Body of pancreas (tissue), 4 donors: ENCODE measurements at places on chromosomes 11 and 22.

DNA sequence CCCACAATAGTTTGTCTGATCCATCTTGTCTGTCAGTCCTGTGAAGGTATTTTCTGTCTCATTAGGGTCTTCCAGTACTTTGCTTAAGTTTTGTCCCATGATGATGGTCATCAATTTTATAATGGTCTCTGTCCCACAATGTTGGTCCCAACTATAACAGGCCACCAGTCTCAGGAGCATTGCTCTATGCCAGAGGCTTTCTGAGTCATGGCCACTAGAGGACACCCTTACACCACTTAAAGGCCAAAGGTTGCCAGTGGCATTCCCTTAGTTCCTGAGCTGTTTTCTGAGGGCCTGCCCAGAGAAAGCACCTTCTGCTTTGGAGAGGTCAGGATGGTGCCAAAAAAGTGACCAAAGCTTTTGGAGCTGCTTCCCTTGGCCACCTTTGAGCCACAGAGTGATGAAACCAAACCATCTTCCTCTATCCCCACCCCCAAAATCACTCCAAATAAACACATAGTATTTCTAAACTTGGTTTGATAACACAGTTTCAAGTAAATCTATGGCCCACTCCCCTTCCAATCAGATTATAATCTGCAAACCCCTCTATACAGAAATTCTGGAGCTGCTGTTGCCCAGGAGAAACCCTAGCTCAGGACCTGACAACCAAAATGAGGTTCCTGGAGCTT is 19.3 kb downstream of the EIF3F start:
- DNase-seq, result peak; percentile 74

DNA sequence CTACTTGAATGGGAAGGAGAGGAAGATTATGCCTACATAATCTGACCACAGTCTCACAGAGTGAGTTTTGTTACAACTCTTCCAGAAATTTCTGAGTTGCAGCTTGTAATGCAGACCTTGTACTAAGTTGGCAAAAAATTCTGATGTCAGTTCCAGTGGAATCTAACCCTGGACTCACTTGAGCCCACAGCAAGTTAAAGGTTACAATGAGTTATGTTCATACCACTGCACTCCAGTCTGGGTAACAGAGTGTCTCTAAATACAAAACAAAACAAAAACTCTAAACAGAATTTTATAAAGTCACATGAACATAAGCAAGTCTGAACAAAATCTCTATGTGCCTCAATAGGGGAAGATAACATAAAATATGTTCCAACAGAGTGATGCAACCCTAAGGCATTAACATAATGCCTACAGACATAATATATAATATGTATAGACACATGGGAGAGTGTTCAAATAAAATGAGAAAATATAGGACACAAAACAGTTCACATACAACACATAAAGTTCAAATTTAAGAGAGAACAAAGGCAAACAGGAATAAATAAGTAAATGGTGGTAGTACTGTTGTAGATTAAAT is 1.1 kb downstream of the GLYAT start:
- no peak for DNase-seq

DNA sequence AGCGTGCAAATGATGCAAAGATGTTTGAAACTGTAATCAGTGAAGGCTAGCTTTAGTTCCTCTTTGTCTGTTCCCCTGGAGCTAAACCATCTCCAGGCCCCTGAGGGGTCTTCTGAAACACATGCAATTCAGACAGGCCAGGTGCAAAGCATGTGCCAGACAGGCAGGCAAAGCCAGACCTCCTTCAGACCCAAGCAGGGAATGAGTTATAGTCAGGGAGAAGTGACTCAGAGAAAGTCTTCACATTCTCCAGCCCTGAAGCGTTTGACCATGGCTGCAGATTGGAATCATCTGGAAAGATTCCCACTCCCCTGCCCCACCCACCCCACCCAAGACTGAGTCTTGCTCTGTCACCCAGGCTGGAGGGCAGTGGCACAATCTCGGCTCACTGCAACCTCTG is 187.0 kb upstream of the ISX start:
- DNase-seq, result no peak

DNA sequence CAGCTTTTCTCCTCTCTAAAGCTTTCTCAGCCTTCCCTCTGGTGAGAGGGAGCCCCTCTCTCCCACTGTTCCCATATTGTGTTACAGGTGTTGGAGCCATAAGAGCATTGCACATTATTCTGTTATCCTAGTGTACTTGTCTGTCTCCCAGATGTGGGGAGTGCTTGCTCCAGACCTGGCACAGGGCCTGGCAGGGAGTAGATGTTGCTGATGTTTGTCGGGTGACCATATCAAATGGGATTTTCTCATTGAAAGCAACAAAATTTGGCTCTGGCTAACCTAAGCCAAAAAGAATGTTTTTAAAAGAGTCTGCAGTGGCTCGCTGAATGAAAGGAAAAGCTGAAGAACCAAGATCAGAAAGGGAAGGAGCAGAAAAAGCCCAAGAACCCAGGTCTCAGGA is 41.1 kb downstream of the CYB5R2 start:
- DNase-seq, result no peak

- no peak for DNase-seq
Measured at GRCh38 chr22:24051568-24051967, 40.5 kb downstream of the CABIN1 start.

GRCh38 chr11:90737444-90738050 is 514.7 kb upstream of the CHORDC1 start:
- no peak for DNase-seq

DNA sequence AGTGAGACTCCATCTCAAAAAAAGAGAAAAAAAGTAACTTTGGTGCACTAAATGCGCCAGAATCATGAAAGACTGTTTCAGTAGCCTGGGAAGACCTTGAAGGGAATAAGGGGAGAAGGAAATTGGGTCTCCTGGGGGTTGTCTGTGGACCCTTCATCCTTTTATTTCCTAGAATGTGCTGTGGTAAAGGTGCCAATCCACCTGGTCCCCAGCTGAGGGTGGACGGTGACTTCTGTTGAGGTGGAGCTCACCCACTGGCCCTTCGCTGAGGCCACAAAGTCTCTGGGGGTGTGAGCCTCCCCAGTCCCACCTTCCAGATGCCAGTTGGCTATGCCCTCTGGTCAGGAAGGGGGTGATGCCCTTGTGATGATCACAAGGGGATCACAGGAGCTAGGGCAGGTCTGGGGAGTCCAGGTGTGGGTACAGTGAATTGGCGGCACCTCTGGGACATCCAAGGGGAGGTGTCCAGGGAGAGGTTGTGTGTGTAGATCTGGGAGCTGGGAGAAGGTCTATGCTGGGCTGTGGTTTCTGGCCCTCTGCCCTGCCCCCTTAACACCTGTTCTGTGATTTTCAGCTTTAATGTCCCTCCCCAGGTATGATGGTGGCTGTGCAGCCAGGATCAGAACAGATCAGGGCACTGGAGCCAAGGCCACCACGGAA is 34.2 kb upstream of the LMO1 start:
- no peak for DNase-seq

GRCh38 chr11:86687185-86687778 is 14.9 kb upstream of the ME3 start:
- no peak for DNase-seq

GRCh38 chr11:125261588-125261987 is 97.0 kb downstream of the PKNOX2 start:
- no peak for DNase-seq
